ENCODE measurements at places on chromosomes 2 and 18. TPM values are rescaled to one million over a fixed set of nuclear protein-coding genes. Genes with fewer than 3 reads are reported as not detected.

- no peaks in the 10 kb centered on the region for H3K36me3 ChIP-seq
- DNase-seq, result peak; percentile 35
- peaks cover 9% of the 10 kb centered on the region for H3K4me1 ChIP-seq
- H3K27me3 ChIP-seq, result no peaks in the 10 kb centered on the region
- no peak overlapping the region for H3K27ac ChIP-seq
Observed at GRCh38 chr18:77147418-77147852, 14.9 kb upstream of the MBP start.

Gene MTX2
- total RNA-seq, result 54.5 TPM

DNA sequence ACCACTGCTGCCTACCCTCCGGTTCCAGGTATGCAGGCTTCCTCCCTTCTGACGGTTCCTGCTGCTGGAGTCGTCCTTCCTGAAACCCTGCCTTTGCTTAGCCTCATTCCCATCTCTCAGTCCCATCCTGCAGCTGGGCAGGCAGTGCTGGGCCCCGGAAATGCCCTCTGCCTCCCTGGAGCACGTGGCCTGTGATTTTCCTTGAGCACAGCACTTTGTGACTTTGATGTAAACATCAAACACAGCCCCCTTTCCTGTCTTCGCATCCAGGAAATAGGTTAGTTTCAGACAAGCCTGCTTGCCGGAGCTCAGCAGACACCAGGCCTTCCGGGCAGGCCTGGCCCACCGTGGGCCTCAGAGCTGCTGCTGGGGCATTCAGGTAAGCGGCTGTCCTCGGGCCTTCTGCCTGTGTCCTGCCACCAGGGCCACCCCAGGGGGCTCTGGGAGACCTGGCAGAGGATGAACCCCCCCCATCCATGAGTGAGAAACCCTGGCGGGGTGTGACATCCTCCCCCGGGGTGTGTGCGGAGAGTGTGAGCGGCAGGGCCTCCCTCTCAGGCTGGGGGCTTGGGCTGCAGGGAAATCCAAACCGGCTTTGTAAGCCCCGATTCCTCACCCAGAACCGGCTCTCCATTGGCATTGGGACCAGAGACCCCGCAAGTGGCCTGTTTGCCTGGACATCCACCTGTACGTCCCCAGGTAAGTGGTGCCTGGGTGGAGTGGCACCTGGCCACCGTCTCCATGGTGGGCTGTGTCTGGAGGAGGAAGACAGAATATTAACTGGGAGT lies at the start of gene ZAP70:
ZAP70 (plus strand) TSS at position 281 of the 788 bp plus-strand sequence. CDS start 10,461 bp downstream, outside the sequence.
- H3K4me1 ChIP-seq, result no peaks in the 10 kb centered on the region
- H3K4me3 ChIP-seq, result no peak within 1 kb of the TSS
- H3K27ac ChIP-seq, result no peak within 1 kb of the TSS
- H3K36me3 ChIP-seq, result no peaks in the 10 kb centered on the region
- H3K27me3 ChIP-seq, result no peaks in the 10 kb centered on the region
- DNase-seq, result no peak

Gene ANKRD30B
- 0.51 TPM for total RNA-seq

DNA sequence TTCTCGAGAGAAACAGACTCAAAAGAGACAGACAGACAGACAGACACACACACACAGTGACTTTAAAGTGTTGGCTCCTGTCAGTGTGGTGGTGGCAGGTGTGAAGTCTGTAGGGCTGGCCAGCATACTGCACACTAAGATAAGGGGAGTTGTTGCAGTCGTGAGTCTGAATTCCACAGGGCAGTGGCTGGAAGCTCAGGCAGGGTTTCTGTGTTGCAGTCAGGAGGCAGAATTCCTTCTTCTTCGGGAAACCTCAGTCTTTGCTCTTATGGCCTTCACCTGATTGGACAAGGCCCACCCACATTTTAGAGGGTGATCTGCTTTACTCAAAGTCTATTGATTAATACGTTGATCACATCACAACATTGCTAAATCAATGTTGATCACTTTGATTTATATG lies 478.4 kb upstream of the HS6ST1 start:
- H3K36me3 ChIP-seq, result no peaks in the 10 kb centered on the region
- no peaks in the 10 kb centered on the region for H3K27me3 ChIP-seq
- H3K4me3 ChIP-seq, result no peak overlapping the region

DNA sequence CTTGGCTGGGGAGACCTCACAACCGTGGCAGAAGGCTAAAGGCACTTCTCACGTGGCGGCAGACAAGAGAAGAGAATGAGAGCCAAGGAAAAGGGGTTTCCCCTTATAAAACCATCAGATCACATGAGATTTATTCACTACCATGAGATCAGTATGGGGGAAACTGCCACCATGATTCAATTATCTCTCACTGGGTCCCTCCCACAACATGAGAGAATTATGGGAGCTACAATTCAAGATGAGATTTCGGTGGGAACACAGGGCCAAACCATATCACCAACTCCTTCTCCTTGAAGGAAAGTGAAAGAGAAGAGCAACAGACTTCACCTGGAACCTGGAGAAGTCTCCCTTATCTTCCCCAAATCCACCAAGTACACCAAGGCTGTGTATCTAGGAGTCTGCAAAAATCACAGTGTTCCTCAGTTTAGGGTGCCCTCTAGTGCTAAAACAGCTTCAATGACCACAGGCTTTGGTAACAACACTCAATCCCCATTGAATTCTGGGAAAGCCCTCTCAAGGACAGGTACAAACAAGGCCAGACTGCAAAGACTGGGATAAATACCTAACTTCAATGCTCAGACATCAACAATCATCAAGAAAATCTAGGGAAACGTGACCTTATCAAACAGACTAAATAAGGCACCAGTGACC lies 148.8 kb upstream of the SRD5A2 start:
- peak; percentile 74 for DNase-seq
- H3K27me3 ChIP-seq, result no peaks in the 10 kb centered on the region
- H3K4me1 ChIP-seq, result no peaks in the 10 kb centered on the region
- H3K27ac ChIP-seq, result no peak overlapping the region
- no peaks in the 10 kb centered on the region for H3K36me3 ChIP-seq
- no peak overlapping the region for H3K4me3 ChIP-seq

DNA sequence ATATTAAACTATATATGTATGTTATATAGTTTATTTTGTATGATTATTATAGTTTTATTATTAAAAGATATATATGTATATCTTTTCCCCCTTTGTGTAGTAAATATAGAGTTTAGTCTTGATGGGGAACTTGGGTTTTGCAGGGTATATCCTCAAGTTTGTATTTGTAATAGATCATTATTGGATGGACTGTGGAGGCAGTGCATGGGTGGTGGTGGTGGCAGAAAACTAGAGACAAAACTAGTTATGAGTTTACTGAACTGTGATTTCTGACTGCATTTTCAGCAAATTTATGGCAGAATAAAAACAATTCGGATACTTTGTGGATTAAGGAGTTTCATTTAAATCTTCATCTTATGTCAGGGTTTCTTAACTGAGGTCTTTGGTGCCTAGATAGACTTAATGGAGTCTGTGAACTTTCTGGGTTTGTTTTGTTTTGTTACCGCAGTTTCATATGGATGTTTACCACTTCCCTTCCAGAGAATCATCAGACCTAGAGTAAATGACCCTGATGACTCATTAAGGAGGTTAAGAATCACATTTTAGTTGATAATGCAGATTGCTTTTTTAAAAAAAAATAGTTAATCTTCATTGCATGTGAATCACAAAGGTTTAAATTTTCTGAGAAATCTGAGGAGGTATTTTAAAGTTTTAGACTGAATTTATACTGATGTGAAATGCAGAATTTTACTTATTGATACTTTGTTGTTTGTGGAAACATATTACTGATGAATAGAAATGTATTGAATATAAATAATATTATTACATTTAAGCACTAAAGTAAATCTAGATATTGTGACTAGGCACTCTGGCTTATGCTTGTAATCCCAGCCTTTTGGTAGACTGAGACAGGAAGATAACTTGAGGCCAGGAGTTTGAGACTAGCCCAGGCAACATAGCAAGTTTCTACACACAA lies 14.5 kb downstream of the EPC2 start:
- H3K27ac ChIP-seq, result no peak overlapping the region
- H3K36me3 ChIP-seq, result no peaks in the 10 kb centered on the region
- peaks cover 10% of the 10 kb centered on the region for H3K4me1 ChIP-seq
- no peak overlapping the region for H3K4me3 ChIP-seq
- DNase-seq, result peak; percentile 54

DNA sequence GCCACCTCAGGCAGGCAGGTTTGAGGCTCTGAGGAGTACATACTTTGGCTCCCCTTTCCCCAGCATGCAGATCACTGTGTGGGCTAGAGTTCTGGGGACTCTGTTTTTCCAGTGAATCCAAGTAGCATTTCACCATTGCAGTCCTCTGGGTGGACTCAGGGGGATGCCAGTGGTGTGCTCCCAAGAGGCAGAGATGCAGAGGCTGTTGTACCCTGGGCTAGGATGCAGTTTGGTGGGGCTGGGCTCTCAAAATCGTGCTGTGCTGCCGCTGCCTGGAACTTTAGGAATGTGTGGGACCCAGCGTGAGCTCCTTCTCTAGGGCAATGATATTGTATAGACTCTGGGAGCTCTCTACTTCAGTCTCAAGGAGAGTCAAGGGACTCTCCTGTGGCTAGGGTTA lies 104.9 kb downstream of the MYO3B start:
- no peak overlapping the region for H3K27ac ChIP-seq
- DNase-seq, result no peak
- H3K4me1 ChIP-seq, result no peaks in the 10 kb centered on the region
- no peaks in the 10 kb centered on the region for H3K36me3 ChIP-seq
- peaks cover 6% of the 10 kb centered on the region for H3K27me3 ChIP-seq

DNA sequence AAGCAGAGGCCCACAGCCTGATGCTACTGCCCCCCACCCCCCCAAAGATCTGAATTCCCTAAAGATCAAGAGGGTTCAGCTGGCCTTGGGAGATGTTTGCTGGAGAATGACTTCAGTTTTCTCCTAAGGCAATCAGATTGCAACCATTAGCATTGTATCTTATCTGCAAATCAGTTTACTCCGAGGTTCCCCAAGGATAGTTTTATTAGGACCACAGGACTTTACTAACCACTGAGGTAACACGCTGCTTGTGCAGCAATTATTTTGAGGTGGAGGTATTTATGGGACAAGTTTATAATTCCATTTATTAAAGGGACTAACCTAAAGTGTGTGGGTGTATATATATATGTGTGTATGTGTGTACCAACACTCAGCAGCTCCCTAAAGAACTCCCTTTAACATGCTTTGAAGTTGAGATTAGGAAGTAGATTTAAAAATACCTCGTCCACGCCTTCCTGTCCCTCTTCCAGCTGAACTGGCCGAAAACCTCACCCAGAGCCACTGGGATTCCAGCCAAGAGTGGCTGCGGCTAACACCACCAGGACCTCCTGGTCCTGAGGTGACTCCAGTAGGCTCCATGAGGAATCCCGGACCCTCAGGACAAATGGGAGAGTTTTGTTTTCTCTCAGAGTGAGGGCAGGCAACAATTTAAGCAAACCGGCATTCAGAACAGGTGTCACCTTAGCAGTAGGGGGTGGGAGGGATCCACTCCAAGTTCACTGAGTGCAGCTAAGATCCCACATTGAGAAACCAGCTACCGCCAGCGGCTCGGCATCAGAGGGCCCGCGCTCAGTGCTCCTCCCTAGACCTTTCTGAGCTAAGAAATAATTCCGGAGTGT lies 3.0 kb upstream of the DLX1 start:
- H3K4me3 ChIP-seq, result no peak overlapping the region
- H3K27ac ChIP-seq, result no peak overlapping the region
- no peaks in the 10 kb centered on the region for H3K36me3 ChIP-seq
- DNase-seq, result no peak

- H3K27me3 ChIP-seq, result peaks cover 48% of the 10 kb centered on the region
- H3K36me3 ChIP-seq, result no peaks in the 10 kb centered on the region
- H3K27ac ChIP-seq, result no peak overlapping the region
Observed at GRCh38 chr18:3710712-3711301, 260.8 kb downstream of the TGIF1 start.

Gene FECH
- total RNA-seq, result 136 TPM

Gene ZNF396
- 0.95 TPM for total RNA-seq

GRCh38 chr2:161017780-161018470 lies 142.3 kb upstream of the TANK start:
- no peaks in the 10 kb centered on the region for H3K4me1 ChIP-seq
- H3K4me3 ChIP-seq, result no peak overlapping the region

Gene PROKR1
- 0.12 TPM for total RNA-seq

- peaks cover 68% of the 10 kb centered on the region for H3K27me3 ChIP-seq
- H3K4me3 ChIP-seq, result peak overlapping the region; percentile 57
- H3K36me3 ChIP-seq, result no peaks in the 10 kb centered on the region
- H3K27ac ChIP-seq, result no peak overlapping the region
Observed at GRCh38 chr2:104852090-104852666, 1.7 kb upstream of the POU3F3 start.

DNA sequence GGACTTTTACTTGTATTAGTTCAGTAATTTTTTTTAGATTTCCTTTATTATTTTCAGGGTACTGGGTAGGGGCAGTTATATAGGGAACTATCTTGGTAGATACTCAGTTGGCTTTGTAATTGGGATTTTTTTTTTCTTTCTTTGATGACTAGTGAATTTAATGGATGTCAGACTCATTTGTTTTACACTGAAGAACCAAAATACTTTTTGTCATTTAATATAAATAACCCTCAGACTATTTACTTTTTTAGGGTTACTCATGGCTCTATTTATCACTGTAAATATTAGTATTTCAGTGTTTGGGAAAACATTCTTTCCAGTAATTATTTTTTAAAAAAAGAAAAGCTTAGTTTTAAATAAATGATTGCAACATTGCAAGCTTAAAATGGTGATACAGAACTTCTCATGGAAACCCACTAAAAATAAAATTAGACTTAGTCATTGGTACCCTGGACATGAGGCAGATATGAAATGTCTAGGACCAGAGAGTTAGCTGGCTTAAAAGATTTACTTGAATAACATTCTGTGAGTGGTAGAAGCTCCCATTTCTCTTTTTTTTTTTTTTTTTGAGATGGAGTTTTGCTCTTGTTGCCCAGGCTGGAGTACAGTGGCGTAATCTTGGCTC lies 74.4 kb upstream of the CYP20A1 start:
- no peak overlapping the region for H3K4me3 ChIP-seq
- H3K4me1 ChIP-seq, result no peaks in the 10 kb centered on the region
- peaks cover 3% of the 10 kb centered on the region for H3K36me3 ChIP-seq
- peak; percentile 5 for DNase-seq
- H3K27ac ChIP-seq, result no peak overlapping the region
- no peaks in the 10 kb centered on the region for H3K27me3 ChIP-seq

DNA sequence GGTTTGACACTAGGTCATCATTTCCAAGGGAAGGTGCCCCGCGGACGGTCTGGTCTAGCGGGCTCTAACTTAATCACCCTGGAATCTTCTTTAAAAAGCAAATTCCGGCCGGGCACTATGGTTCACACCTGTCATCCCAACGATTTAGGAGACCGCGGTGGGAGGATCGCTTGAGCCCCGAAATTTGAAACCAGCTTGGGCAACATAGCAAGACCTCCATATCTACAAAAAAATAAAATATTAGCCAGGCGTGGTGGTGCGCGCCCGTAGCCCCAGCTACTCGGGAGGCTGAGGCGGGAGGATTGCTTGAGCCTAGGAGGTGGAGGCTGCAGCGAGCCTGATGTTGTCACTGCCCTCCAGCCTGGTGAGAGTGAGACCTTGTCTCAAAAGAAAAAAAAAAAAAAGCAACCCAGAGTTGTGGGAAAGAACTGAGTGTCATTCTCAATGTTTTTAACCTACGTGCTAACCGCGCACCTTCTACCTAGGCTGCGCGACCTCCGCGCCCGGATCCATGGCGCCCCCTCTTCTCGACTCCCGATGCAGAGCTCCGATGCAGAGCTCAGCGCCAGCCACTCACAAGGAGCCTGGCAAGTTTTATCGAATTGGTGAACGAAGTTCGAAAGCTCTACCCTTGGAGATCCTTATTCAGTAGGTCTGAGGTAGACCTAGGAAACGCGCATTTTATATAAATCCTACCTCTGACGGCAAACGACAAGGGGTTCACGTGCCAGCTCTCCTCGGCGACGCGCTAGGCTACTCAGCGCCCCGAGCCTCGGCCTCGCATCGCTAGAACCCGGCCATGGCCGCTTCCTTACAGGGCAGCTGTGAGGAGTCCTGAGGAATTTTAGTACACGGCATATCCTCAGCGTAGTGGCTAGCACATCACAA lies 888 bp upstream of the TWSG1 start:
- H3K4me1 ChIP-seq, result peaks cover 49% of the 10 kb centered on the region
- DNase-seq, result no peak
- peak overlapping the region; percentile 30 for H3K27ac ChIP-seq
- no peaks in the 10 kb centered on the region for H3K27me3 ChIP-seq
- H3K36me3 ChIP-seq, result peaks cover 7% of the 10 kb centered on the region
- peak overlapping the region; percentile 79 for H3K4me3 ChIP-seq
